ENCODE measurements at places on chromosomes 16 and 17. TPM values are rescaled to one million over a fixed set of nuclear protein-coding genes. Genes with fewer than 3 reads are reported as not detected.

Gene CACNG3
- total RNA-seq, result not detected

Gene KRT13
- total RNA-seq, result not detected

Gene TM4SF5
- total RNA-seq, result not detected

Gene RGS9
- 2.2 TPM for total RNA-seq

Gene CCNF
- total RNA-seq, result 64.7 TPM

Gene KRTAP4-3
- total RNA-seq, result not detected

Gene SCNN1B
- total RNA-seq, result not detected

Gene KRTAP9-4
- total RNA-seq, result not detected

Gene SHBG
- total RNA-seq, result not detected

Gene TBC1D3C
- total RNA-seq, result not detected

Gene CCL14
- total RNA-seq, result not detected

Gene GJD3
- total RNA-seq, result not detected

DNA sequence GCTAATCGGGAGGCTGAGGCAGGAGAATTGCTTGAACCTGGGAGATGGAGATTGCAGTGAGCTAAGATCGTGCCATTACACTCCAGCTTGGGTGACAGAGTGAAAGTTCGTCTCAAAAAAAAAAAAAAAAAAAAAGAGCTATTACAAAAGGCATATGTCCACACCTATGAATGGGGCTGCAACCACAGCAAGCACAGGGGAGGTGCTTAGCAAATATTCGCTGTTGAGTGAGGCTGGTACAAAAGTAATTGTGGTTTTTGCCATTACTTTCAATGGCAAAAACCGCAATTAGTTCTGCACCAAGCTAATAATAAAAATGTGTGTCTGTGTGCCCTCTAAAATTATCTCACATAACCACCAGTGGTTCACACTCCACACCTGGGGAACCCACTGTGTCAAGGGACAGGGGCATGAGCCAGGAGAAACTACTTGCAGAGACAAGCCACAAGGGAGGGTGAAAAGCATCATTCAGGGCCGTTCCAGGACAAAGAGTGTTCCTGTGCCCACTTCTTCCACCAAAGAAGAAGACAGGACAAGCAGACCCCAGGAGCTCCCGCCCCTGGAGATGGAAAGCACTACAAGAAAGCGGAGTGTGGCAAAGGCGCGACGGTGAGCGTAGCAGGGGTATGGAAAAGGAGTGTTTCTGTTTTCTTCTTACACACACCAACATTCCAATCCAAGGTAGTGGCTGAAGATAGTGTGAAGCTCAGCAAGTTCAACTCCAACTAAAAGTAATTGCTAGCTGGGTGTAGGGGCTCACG is 84.4 kb upstream of the CNEP1R1 start:
- DNase-seq, result no peak

GRCh38 chr17:76369804-76370203 is 14.6 kb upstream of the SPHK1 start:
- DNase-seq, result no peak

DNA sequence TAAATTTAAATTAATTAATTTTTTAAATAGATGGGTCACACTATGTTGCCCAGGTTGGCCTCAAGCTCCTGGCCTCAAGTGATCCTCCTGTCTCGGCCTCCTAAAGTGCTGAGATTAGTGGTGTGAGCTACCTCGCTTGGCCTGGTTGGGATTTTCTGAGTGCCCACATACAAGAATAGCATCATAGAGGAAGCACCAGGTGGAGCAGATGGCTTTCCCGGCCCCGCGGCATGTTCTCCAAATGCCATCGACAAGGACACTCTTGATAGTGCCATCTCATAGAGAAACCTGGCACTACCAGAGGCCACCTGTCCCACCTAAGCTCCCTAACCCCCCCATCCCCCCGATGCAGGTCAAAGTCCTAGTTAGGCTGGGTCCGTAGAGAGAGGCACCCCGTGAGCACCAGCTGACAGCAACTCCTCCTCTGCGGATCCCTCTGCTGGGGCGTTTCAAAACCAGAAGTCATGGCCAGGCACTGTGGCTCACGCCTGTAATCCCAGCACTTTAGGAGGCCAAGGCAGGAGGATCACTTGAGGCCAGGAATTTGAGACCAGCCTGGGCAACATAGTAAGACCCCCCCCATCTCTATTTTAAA is 65.9 kb downstream of the DNAH3 start:
- no peak for DNase-seq

DNA sequence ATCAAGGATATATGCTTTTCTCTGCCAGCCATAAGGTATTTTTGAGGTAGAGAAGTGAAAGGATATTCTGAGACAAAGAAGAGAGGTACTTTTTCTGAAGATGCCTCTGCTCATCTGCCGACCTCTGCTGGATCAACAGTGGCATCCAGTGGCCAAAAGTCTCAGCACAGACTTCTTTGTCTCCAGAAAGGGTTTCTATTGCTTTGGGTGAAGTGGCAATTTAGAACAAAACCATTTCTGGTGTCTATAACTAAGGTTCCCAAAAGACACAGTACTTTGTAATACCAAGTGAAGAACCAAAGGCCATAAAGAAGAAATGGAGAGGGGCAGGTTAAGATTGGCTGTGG is 155.2 kb upstream of the C17orf78 start:
- DNase-seq, result no peak

DNA sequence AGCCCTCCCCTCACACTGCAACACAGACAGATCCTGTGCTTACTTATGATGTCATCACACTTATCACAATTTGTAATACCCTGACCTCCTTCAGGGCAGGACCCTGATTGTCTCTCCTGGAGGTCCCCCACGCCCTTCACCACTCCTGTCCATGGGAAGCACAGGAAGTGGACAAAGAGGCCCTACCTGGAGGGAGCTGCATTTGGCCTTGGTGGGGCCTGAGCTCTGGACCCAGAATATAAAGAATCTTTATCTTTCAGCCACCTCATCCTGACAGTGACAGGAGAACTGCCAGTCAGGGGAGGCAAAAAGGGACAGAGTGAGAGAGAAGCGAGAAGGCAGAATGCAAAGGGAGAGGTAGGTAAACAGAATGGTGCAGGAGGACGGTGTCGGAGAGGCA is 303.4 kb upstream of the N4BP1 start:
- DNase-seq, result no peak

DNA sequence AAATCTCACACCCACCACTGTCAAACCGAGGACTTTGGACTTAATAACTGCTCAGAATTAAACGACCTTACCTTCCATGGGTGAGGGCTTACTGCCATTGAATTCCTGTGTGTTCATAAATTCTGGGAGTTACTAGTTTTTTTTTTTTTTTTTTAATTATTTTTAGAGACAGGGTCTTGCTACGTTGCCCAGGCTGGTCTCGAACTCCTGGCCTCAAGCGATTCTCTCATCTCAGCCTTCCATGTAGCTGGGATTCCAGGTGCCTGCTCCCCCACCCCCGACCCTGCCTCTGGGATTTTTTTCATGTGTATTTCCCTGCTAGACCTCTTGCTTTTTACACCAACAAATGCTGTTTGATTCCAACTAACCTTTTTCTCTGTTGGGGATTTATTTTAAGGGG is 14.9 kb upstream of the CD300A start:
- DNase-seq, result no peak

DNA sequence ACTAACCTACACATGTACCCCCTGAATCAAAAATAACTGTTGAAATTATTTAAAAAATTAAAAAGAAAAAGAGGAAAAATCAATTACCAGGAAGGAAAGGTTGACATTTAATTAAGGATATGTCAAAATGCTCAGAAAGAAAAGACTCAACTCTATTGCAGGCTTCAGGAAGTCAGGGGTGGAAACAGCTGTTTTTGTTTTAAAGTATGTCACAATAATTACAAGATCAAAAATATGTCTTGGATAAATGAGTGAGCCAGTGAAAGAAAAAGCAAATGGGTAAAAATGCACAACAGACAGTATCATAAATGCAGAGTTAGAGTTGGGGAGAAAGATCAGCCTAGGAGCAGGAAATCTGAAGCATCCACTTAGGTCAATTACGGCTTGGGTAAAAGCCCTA is 146.0 kb downstream of the CDH11 start:
- DNase-seq, result no peak

DNA sequence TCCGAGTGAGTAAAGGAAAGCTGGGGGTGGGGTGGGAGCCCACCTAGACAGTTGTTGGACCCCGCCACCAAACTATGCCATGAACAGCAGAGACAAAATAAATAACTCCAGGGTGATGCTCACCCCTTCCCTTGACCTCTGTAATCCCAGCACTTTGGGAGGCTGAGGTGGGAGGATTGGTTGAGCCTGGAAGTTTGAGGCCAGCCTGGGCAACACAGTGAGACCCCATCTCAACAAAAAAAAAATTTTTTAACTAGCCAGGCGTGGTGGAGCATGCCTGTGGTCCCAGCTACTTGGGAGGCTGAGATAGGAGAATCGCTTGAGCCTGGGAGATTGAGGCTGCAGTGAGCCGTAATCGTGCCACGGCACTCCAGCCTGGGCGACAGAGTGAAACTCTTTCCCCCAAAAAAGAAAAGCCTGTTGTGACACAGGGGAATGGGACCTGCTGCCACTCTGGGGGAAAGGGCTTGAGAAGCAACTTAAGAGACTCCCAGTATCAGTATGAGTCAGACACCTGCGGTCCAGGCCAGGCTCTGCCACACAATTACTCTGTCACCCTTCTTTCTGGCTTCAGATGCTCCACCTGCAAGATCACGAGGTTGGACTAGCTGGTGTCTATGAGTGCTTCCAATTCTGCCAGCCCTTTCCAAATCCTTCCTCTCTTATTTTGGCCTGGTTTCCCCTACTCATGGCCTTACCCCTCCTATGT is 5.0 kb downstream of the SGCA start:
- DNase-seq, result peak; percentile 58

- DNase-seq, result no peak
Observed at GRCh38 chr16:81933361-81933760, 77.9 kb downstream of the SDR42E1 start.

DNA sequence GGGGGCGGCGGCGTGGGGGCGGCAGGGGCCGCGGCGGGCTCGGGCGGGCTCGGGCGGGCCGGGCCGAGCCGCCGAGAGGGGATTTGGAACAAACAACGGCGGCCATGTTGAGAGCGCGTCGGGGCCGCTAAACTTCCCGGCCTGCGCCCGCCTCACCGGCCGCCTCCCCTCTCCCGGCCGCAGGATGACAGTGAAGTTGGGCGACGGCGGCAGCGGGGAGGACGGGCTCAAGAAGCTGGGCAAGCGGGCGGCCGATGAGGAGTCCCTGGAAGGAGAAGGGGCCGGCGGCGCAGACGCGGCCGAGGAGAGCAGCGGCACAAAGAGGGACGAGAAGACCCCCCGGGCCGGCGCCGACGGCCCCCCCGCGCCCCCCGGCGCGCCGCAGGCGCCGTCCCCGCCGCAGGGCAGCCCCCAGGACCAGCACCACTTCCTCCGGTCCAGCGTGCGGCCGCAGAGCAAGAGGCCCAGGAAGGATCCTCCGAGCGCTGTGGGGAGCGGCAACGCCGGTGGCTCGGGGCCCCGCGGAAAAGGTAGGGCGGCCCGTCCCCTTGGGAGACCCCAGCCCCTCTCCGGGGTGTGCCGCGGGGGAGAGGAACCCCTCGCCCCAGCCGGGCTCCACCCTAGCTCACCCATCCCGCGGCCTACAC is 2.4 kb downstream of the CRAMP1 start:
- no peak for DNase-seq

GRCh38 chr17:39738568-39738901 is 797 bp downstream of the GRB7 start:
- DNase-seq, result no peak

- no peak for DNase-seq
Observed at GRCh38 chr17:81631482-81631881, 5.4 kb downstream of the NPLOC4 start.

- peak; percentile 68 for DNase-seq
Observed at GRCh38 chr16:16004314-16004749, 54.9 kb downstream of the ABCC1 start.

DNA sequence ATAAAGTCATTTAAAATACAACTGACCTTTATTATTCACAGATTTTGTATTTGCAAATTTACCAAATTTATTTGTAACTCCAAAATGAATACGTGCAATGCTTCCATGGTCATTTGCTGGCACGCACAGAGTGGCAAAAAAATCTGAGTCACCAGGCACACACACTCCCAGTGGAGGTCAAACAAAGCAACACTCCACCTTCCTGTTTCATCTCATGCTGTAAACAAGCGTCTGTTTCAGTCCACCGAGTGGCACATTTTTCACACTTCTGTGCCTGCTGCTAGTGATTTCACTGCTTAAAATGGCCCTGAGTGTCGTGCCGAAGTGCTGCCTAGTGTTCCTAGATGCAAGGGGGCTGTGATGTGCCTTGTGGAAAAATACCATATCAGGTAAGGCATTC is 17.8 kb upstream of the ITGAE start:
- DNase-seq, result no peak

DNA sequence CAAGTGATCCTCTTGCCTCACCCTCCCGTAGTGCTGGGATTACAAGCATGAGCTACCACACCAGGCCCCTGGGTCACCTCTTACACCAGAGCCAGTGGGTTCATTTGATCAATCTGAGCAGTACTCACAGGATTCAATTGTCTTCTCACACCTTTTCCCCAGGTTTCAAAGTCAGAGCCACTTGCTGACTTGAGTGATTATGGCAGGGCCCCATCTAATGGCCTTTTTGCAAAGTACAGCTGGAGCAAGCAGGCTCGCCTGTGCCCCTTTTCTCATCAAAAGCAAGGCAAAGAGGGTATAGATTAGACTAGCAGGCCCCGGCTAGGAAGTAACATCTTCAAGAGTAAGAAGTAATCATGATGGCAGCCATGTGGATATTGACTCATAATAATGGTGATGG is 114.8 kb upstream of the NOL11 start:
- DNase-seq, result peak; percentile 37

DNA sequence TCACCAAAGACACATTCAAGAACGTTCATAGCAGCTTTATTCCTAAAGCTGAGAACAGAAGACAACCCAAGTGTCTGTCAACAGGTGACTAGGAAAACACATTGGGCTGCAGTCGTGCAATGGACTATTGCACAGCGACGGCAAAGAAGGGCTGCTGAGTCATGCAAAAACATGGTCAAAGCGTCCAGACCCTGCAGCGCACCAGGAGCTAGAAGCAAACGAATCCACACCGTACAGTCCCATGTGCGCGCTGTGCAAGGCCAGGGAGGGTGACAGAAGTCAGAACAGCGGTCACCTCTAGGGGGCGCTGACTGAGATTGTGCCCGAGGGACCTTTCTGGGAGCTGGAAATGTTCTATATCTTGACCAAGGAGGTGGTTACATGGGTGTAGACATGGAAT is 266.4 kb downstream of the MAF start:
- DNase-seq, result no peak

DNA sequence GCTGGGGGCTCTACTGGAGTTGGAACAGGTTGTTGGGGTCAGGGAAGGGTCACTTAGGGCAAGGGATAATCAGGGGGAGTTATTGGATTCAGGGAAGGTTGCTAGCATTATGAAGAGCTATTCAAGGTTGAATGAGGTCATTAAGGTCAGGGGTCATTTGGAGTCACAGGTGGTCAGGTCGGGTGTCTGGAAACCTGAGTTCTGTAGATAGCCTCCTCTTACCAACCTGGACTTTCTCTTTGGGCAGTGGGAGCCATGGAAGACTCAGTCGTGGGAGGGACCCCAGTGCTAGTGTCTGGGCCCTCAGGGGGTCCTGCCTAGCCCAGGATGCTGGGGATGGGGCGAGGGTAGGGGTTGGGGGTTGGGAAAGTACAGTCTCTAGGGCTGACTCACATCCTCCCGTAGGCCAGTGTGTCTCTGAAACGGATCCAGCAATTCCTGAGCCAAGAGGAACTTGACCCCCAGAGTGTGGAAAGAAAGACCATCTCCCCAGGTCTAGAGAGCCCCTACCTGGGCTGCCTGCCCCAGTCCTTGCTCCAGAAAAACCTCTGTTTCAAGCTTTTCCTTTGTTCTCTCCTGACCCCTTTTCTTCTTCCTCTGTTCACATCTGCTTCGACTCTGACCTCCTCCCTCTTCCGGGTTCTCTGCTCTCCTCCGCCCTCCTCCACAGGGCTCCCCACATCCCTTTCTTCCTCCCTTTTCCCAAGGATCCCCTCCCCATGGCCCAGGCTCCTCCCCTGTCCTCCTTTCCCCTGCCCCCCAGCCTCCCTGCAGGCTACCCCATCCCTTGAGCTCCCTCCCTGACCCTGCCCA is 33.5 kb downstream of the ABCC3 start:
- DNase-seq, result peak; percentile 74

Measured in HT1080 (cell line).